ENCODE measurements at places on chromosomes 3 and 15.

- DNase-seq = no peak
These were observed 107.9 kb upstream of the FAM174B start for GRCh38 chr15:92763459-92763858.

DNA sequence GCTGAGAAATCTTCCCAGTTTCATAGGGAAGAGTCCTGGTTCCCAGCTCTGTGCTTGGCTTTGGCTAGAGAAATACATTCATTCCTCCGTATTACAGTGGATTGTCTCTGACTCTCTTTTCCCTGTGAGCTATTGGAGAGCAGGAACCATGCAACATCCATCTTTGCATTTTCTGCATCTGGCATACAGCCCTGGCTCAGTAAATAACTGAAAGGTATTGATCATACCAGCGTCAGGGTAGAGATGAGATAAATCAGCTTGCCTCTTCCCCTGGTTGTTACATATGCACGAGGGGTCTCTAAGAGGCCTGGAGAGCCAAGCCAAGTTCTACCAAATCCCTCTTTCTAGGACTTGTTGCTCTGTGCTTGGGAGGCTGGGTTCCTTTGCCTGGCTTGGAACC lies 35.2 kb downstream of the FOXB1 start:
- no peak for DNase-seq

DNA sequence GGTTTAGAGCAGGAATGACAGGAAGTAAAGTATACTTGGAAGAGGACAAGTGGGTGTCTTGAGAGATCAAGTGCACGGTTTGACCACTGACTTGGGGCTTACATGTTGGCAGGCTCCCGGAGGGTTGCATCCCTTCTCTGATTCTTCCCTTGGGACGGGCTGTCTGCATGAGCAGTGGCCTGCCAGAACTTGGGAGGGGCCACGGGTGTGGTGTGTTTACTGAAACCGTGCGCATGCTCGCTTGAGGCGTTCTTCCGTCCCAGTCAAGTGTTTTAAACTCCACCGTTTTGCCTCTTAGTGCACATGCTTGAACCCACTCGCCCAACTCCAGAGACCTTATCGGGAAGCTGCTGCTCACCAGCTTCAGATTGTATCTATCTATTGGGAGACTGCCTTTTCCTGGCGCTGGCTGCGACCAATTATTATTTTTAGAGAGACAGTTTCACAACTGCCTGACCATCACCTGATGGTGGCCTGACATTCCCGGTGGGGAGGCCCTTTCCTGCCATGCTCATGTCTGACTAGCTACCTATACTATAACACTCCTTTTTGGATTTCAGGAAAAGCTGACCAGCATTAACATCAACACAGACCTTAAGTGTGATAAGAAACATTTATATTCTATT lies 14.9 kb upstream of the C3orf22 start:
- no peak for DNase-seq

DNA sequence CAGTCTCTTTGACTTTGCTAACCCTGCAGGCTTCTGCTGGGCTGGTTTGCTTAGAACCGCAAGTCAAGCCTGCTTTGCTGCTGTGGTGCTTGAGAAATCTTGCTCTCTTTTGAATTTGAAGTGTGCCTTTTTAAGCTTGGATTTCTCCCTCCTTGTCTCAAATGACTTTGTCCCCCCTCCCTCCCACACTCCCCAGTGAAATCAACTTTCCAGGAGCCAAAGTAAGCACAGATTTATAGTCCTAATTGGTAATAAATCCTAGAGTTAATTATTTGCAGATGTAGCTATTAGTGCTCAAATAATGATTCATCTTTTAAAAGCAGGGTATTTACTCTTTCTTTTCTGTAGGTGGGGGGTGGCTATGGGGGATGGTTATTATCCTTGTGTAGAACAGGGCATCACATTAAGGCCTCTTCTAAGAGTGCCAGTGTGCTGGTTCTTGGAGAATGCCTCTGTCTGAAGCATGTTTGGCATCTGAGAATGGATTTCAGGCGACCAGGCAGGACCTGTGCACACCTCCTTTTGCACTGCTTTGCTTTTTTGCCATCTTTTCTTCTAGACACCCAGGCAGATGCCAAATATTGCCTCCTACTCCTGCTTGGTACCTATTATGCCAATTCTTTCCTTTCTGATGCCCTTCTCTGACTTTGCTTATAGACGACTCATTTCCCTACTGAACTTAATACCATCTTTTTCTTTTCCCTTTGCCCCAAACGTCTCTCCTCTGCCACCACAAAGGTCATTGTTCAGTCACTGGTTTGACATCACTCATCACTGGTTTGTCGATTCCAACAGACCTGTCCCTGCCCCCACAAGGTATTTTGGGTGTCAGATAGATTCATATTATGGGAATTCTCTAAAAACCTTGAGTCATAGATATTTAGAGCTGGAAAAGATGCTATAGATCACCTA lies 50.7 kb downstream of the CLDN11 start:
- no peak for DNase-seq

DNA sequence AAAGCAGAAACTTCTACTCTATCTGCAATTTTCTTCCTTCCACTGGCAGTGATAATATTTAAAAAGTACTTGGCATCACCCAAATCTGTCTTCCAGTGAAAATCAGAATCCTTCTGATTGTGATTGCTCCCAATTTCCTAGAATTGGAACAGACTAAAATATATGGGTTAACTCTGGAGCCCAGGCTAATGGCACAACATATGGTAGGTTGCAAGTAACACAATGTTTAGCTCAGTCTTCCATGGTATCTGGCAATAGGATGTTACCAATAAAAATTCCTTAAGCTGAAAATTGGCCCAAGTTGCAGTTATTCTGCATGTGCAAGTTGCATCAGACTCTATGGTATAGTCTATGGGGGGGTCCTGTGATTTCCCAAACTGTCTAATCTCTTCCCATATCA lies 273.5 kb upstream of the ADAMTS9 start:
- no peak for DNase-seq

GRCh38 chr15:77473328-77473727 lies 52.6 kb downstream of the HMG20A start:
- DNase-seq = no peak

DNA sequence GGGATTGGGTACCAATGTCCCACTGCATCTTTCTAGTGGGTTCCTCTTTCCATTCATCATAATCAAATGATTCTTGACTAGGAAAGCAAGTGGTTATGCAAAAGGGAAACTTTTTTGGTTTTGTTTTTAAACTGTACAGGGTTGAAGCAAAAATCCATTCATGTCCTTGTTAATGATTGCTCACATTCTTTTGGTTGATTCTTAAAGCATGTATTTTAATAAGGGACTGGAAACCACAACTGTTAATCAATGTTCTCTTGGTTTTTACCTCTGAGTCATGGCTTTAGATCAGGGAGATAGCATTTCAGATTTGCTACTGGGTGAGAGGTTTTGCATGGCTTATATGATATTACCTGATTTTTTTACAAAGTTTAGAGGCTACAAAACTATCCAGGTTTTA lies 371.7 kb upstream of the RGMA start:
- DNase-seq = no peak

DNA sequence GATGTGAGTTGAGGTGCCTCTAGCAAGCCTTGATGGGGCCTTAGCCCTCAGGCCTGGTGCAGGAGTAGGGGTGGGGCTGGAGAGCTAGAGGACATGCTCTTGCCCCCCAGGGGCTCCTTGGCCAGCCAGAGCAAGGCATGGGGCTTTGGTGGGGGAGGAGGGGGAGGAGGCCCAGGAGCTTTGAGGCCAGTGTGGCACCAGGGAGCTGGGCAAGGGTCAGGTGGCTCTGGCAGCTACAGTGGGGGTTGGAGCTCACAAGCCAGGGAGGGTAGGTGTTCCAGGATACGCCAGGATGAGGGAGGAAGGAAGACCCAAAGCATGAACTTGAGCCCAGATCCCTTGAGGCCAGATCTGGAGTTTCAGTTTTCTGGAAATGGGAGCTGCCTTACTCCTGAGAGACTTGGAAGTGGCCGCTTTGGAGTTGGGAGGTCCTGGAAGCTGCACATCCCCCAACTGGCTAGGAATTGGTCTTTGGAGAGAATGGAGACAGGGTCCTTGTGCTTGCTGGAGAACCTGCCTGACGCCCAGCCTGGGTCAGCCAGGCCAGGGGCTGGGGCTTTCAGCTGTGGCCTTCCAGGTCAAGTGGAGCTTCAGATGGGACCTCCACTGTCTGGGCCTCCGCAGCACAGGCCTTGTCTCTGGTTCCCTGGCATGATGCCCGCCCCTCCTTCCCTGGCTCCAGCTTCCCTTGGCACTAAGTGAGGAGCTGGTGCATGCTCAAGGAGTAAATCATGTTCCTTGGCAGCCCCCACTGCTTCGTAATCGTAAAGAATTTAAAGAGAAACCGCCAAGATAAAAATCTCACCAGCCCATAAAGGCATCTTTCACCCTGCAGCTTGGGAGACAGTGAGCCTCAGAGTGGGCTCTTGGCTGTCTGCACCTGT lies 8.7 kb downstream of the SEMA3F start:
- no peak for DNase-seq

GRCh38 chr3:173789530-173790162 lies 392.1 kb downstream of the NLGN1 start:
- no peak for DNase-seq

DNA sequence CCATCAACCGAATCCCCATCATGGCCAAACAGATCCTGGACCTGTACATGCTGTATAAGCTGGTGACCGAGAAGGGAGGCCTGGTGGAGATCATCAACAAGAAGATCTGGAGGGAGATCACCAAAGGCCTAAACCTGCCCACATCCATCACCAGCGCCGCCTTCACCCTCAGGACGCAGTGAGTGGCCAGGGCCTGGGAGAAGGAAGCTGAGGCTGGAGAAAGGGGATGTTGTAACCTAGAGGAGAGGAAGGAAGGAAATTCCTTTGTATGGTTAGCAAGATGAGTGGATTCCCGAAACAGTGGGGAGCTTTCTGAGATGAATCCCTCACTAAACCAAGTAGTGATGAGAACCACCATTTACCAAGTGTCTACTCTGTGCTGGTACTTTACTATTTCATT lies 25.8 kb upstream of the CLK3 start:
- no peak for DNase-seq

Measured in CD4-positive, alpha-beta T cell treated with Interferon gamma for 1 hour (primary cell).